ENCODE measurements at places on chromosomes 3 and 15.

DNA sequence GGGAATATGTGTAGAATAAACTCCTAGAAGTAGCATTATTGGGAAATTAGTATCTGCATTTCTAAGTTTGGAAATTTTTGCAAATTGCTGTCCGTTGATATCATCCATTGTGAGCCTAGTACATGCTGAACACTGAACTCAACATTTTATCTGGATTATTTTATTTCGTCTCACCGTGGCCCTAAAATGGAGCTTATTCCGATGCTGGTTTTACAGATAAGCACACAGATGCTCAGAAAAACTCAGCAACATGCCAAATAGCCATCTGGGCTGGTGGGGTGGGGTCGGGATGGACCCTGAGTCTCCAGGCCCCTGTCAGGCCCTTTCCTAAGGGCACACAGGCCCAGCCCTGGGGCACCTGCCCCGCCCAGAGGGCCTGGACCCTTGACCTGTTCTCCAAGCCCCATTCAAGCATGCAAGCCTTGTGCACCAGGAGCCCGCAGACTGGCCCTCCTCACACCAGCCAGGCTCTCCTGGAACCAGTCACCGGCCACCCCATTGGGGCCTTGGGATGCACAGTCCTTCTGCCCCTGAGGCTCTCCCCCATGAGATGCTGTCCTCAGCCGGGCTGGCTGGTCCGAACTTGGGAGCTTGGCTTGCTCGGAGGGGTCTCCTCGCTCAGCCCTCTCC lies 20.7 kb upstream of the KLF13 start:
- DNase-seq = no peak

DNA sequence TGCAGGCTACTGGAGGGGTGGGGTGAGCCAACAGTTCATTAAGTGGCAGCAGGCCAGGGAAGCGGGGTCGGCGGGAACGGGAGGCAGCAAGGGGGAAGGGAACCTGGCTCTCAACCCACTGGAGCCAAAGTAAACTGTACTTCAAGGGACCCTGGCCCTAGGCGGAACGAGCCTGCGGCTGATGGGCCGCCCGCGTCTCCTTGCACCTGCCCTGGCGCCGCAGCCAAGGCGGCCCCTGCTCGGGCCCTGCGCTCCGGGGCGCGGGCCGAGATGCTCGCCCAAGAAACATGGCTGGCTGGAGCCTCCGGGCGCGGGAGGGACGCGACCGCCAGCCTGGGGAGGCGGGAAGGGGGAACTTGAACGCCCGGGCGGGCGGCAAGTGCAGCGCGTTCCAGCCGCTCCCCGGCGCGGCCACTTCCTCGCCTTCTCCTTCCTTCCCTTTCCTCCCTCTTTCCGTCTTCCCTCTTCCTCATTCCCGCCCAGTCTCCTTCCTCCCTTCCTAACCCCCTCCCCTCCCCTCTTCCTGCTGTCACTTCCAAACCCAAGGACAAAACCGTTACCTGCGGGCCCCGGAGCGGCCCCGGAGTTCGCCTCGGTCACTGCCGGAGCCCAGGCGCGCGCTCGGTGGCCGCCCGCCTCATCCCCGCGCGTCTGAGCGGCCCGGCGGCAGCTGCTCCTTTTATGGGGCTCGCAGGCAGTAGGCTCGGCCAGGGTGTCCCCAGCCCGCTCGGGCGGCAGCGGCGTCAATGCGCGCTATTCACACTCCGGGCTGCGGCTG lies 489.7 kb downstream of the MAGI1 start:
- DNase-seq = no peak

DNA sequence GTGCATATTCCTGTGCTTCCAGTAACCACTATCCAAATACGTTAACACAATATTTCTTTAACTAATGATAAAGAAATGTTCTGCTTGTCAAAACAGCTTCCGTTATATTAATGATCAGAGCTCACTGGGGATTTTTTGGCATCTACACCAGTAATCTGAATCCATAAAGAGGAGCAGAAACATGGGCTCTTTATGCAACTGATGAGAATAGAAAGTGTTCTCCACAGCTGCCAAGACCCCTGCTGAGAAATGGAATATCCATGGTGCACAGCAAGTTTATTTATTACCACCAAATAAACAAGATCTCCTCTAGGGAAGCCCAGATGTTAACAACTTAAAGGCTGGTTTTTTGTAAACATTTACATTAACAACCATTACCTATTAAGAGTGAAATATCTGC lies 54.5 kb downstream of the ALDH1A2 start:
- no peak for DNase-seq

DNA sequence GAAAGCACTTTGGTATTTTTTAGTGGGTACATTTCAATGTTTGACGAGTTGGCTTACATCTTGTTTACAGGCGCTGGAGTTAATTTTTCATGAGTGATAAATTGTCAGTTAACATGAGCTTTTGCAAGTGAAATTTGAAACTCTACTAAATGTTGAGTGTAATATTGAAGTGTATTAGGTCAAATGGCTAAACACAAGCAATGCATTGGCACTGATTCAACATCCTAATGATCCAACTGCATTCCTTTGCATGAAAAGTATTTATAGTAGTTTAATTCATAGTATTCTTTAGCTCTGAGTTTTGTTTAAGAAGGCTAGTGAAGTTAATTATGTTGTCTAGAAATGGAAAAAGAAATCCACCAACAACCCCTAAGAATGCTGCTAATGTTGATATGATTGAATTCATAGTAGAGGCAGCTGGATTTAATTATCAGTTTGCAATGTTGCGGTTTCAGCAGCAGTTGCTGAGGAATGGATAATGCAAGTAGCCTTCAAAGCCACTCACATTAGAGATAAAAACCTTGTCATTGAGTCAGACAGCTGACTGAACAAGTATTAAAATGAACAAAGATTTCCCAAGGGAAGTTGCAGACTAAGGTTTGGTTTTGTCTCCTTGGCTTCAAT lies 245.6 kb upstream of the GOLIM4 start:
- DNase-seq = no peak

GRCh38 chr3:119433613-119434325 lies 29.6 kb downstream of the TMEM39A start:
- no peak for DNase-seq

GRCh38 chr3:165193366-165194254 lies 2.6 kb downstream of the SLITRK3 start:
- DNase-seq = no peak

DNA sequence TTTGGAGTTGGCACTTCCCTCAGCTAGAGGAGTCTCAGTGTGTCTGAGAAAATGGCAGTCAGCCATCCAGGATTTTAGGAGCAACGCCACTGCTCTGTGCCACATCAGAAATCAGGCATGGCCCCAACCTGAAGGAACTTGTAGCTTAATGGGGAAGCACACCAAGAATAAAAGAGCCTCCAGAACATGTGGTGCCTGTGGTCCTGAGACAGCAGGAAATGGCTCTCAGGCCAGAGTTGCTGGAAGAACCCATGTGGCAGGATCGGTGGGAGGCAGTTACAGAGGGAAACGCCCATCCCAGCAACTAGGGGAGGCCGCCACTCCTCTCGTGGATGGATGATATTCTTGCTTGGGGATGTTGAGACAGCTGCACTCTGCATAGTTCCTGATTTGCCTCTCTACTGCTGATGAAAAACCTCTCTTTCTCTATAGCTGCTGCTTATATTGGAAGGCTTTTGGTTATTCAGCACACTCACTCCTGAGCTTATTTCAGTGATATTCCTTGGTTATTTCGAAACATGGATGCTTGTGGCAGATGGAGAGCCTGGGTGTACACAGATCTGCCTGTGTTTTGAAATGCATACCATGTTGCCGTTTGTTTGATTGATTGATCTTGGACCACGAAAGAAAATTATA lies 52.4 kb downstream of the KLHL25 start:
- no peak for DNase-seq

DNA sequence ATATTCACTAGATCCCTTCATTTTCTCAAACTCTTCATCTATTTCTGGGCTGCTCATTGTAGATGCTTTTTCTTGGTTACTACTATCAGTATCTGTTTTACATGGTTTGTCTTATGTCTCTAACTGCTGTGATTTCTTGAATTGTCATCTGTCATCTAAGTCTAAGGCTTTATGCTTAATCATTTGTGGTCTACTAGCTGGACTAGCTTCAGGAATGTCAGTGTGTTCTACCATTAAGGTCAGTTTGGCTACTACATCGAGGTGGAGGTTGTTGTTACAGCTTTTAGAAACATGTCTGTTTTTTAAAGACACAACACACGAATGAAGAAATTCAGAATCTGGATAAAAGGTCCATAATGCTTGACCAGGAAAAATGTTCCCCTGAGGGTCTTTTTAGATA lies 82.2 kb downstream of the ABI3BP start:
- DNase-seq = no peak

DNA sequence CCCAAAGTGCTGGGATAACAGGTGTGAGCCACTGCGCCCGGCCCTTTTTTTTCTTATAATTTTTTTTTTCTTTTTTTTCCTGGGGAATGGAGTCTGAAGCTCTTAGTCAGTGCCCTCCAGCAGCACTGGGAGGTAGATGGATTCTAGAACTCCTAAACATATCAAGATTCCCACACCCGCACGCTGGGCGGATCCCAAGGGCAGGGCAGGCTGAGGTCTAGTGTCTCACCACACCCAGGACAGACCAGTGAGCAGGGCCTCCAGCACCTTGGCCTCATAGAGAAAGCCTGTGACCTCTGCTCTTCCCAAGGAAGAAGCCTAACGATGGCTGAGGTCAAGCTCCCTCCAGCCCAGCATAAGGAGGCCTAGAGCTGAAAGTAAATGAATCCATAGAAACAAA lies 153.7 kb upstream of the MEF2A start:
- DNase-seq = no peak

GRCh38 chr3:42796332-42796885 lies 7.9 kb downstream of the HIGD1A start:
- no peak for DNase-seq

DNA sequence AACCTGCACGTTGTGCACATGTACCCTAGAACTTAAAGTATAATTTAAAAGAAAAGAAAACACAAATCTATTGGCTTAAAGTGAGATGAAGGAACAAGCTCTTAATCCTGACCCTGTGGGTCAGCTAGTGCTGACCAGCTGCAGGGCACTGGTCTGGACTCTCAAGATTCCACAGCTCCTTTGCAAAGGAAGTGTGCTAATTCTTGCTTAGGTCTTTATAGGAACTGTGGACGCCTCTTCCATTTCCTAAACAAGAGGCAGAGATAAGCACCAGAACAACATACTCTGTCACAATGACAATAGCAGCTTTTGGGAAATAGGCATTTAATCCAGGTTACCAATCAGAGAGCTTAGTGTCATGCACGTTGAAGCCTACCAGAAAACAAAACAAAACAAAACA lies 166.1 kb downstream of the ISL2 start:
- no peak for DNase-seq

DNA sequence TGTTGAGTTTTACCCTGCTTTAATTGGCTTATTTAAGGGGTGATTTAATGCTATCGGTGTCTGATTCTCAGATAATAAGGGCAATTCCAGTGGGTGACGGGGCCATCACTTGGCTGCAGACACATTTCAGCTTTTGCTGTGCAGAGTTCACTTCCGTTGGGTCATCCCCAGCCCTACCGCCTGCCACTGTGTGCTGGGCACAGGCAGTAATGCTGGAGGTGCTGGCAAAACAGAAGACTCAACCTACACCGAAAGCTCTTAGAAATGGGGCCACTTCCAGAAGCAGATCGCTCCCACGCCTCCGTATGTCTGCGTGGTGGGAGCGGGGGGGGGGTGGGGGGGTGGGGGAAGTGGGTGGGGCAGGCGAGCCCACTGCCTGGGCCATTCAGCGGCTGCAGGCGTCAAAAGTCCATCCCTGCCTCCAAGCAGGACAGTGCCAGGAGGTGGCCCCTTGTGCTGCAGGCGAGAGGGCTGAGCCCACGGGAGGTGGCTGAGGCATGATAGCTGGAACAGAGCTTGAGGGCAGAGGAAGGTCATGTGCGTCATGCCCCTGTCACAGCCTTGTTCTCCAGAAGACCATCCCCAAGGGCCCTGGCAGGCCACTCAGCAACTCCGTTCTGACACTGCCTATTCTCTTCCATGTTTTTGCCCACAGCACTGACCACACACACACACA lies 128.3 kb downstream of the ATP10A start:
- no peak for DNase-seq

GRCh38 chr3:126158912-126159454 lies 21.4 kb downstream of the ALDH1L1 start:
- DNase-seq = no peak

DNA sequence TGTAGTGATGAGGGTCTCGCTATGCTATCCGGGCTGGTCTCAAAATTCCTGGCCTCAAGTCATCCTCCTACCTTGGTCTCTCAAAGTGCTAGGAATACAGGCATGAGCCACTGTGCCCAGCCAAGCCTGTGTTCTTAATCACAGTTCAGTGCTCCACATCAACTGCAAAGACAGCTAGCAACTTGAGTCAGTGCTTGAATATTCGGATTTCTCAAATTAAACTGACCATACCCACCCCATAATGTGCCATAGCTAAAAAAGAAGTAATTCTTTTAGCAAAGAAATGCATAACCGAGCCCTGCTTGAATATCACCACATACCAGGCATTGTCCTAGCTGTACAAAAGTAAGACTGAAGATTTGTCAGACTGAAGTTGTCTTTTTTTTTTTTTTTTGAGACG lies 89.2 kb downstream of the BTD start:
- no peak for DNase-seq

- no peak for DNase-seq
Measured at GRCh38 chr15:69724333-69724732, 271.7 kb downstream of the RPLP1 start.

- DNase-seq = no peak
Measured at GRCh38 chr15:90907838-90908507, 4.9 kb downstream of the MAN2A2 start.

- no peak for DNase-seq
Measured at GRCh38 chr15:91853948-91854638, 585 bp downstream of the SLCO3A1 start.

DNA sequence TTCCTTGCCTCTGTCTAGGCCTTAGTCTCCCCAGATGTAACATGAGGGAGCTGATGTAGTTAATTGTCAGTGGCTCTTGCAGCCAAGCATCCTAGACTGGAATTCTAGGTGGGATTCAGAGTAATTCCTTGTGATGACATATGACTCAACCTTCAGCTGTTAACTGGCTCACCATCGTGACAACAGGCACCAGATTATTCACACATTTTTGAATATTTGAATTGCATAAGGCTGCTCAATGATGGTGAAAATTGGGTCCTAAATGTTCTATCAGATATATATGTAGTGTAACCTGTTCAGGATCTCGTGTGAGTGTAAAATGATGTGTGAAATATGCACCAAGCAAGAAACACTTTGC lies 405.1 kb downstream of the LPP start:
- DNase-seq = no peak
